IPS DF 19.7 (cell line): ENCODE measurements at places on chromosomes 6 and 20.

- DNase-seq: no peak
Measured at GRCh38 chr6:135179372-135179771, 1.7 kb upstream of the MYB start.

- no peak for DNase-seq
Measured at GRCh38 chr6:168078175-168078942, 653 bp downstream of the FRMD1 start.

DNA sequence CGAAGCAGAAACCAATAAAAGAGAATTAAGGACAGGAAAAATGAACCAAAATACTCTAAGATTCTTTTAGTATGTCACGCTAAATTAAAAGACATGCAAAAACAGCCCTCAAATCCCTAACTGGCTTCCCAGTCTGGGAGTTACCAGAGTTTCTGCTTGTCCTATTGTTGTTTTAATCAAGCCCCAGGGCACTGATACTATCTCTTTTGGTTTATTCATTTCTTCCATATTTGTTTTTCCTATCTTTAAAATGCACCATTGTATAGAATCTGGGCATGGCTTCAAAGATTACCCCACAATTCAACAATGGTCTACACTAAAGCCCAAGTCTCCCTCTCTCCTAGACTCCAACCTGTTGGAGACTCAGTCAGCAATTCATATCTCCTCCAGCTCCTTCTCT, 169.1 kb downstream of the MYLK4 start:
- DNase-seq: no peak

DNA sequence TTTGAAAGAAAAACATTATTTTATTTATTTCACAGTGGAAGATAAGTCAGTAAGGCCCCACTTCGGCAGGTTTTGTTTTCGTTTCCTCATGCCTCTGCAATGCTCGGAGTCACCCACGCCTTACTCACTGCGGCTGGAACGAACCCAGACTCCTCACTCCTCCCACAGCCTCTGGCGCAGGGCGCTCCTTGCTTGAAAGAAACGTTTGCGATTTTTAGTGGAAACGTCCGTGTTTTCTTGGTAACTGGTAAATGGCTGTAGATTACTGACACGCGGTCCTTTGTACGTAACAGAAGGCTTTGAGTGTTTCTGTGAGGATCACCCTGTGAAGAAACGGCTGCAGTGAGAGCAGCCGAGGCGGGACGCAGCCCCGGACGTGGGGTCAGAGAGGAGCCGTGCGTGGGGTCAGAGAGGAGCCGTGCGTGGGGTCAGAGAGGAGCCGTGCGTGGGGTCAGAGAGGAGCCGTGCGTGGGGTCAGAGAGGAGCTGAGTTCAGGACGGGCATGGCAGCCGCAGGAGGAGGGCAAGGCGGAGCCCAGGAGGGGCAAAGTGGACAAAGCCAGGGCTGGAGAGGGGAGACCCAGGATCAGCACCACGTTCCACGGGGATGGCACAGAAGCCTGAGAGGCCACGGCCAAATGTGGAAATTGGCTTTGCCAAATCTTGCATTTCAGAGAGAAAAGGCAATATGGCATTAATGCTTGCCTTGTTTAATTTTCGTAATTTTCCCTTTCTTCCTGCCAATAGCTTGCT, 198.6 kb upstream of the THBS2 start:
- DNase-seq: no peak

DNA sequence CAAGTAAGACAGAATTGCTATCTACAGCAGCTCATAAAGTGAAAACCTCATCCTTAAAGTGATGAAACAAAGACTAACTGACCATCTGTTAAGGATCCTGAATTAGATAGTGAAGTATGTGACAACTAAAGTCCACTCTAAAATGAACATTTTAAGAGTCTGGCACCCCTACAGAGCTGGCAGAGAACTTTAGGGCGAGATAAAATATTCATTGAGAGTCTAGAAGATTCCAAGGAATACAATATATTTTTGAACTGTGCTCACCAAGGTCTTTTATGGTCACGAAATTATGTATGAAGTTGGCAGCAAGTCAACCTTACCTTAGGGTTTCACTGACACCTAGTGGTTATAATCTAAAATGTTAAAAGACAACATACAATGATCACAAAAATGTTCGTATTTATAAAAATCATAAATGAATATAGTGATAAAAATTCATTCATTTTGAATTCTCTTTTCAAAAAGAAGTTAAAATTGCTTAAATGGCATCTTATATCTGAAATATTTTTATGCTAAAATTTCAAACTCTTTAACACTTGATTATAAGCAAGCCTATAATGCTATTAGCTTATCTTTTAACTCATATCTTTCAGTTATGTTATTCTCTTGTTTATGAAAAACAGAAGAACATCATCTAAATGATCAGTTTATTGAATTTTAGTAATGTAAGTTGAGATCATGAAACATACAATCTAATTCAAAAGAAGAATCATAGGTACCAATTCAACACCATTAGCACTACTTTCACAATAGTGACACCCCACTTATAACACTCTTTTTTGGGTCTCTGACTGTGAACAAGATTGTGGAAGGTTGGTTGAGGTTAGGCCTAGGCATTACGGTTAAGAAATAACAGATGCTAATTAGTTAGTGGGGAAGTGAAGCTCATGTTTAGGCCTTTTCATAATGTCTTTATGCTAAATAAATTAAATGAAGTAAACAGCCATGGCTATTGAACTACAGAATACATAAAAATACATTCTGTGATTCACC, 27.5 kb downstream of the RSPH3 start:
- no peak for DNase-seq

GRCh38 chr20:37564388-37565133, 36.9 kb upstream of the BLCAP start:
- no peak for DNase-seq

DNA sequence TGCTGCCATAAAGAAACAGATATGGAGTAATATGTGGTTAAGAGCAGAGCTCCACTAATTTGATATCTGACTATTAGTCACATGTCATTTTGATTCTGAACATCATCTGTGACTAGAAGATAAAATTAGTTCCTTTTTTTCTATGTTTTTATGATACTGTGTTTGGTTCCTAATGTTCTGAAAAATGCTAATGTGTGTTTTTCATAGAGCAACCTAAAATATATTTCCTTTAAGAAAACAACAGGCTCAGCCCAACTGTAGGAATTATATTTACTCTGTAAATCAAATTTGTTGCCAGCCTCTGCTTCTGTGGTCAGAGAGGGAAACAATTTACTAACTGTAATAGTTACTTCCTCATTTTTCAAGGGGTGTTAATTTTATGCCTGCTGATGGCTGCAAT, 33.3 kb upstream of the TXLNB start:
- DNase-seq: no peak

DNA sequence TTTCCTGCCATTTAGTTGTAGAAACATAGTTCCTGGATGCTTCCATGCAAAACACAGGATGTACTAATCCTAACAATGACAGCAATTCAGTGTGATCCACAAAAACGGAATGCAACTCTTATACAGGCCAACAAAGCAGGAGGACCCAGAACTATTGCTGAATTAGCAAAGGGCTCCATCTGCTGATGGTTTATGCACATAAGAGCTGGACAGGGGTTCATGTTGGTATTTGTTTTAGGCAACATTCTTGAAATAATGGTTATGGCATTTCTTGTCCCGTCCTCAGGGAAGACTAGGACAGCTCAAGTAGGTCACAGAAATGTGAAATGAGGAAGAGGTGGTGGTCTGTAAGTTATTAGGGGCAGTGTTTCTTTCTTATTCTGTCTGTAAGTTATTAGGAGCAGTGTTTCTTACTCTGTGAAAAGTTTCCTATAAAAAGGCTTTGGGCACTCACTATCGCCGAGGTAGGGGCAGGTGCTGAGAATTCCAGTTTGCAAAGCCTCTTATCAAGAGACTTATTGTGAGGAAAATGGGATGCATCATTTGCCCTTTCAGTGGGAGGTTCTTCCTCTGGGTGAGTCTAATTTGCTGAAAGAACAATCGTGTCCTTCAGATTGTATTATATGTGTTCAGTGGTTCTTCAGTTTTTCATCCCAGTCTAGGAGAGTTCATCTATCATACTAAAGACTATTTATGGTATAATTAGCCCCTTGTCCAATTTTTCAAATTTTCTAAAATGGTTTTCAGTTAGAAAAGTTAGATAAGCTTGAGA, 171.1 kb downstream of the MCHR2 start:
- no peak for DNase-seq

DNA sequence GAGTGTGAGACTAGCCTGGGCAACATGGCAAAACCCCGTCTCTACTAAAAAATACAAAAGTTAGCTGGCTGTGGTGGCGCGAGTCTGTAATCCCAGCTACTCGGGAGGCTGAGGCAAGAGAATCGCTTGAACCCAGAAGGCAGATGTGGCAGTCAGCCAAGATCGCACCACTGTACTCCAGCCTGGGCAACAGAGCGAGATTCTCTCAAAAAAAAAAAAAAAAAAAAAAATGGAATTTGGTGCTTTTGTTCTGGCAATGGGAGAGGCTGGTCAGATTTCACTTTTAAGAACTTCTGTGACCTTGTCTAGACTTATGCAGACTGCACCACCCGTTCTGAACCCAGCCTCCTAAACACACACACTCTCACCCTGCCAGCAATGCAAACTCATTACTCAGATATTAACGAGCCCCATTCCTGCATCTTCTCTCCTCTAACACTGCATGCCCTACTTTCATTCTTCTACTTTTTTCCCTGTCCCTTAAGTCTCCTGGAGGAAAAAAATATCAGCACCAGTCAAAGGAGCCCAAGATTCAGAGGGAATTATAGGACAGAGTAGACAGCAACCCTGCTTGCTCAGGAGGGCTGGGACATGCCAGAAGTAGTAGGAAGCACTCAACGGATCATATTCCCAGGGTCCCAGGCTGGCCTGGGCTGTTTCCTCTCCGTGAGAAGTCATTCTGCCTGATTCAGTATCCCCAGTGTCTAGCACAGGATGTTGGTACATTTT, 4.4 kb downstream of the MOCS1 start:
- DNase-seq: no peak

- DNase-seq: no peak
Measured at GRCh38 chr6:27168108-27168507, 79.4 kb upstream of the PRSS16 start.

DNA sequence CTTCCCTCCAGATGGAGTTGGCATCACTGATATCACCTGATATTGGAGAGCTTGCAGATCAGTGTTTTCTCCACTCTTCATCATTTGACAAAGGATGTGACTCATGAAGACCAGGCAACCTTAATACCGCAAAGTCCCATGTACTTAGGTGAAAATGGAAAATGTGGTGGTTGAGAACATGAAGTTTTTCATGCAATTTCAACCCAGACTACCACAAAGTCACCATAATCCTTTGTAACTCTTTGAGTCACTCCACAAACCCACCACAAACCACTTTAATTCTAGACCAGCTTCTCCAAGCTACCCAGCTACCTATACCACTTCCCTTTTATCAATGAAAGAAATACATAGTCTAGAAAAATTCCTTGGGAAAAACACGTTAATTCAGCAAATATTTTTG, 7.1 kb downstream of the NHLRC1 start:
- no peak for DNase-seq

DNA sequence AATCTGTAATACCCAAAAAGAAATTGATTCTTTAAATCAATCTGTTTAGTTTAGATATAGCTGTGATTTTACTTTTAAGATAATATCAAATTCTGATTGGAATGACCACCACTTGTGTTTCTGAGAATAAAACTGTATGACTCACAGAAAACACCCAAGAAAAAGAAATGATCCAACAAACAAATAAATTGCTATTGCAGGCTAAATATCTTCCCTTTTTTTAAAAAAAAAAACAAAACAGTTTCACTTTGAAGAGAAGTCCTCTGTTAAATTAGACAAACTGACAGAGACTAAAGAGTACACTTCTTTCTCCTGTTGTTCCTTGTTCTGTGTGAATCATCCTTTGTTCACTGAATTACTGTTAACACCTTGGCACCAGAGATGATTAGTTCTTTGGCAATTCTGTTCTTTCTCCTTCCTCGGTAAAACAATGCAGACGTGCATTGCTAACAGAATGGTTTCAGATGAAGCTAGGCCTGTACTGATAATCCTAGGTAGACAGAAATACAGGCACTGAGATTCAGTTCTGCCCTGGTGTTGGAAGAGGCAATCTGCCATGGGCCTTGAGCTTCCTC, 895.2 kb upstream of the CITED2 start:
- no peak for DNase-seq

- DNase-seq: no peak
Measured at GRCh38 chr6:3894590-3895311, 45.6 kb downstream of the FAM50B start.

- DNase-seq: no peak
Measured at GRCh38 chr6:167781868-167782267, 44.8 kb upstream of the AFDN start.

DNA sequence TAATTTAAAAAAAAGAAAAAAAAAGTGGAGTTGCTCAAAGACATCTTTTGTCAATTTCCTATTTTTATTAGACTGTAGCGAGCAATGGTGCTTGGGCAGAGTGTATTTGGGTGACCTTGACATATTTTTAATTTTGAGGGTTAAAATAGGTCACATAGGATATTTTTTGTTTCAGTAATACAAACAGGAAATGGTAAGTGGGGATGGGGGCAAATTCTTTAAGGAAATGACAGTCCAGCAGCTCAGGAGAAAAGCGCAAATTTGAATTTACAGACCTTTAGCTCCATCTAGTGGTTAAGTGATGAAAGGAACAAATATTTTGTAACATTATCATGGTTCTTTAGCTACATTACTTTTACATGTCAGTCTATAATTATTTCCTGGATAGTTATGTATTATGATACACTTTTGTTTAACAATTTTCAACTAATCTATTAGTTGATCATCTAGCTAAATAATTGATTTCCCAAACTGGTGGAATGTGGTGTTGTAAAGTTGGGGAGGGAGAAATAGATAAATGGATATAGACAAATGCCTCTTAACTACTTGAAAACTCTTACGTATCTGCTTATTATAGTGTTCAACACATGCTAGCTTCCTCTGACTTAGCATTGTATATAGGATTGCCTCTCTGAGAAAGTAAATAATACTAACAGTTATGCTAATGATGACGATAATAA, 10.0 kb downstream of the CITED2 start:
- no peak for DNase-seq

GRCh38 chr20:49964964-49965780, 17.6 kb upstream of the SNAI1 start:
- no peak for DNase-seq

GRCh38 chr20:51411870-51412269, 130.6 kb downstream of the NFATC2 start:
- no peak for DNase-seq

DNA sequence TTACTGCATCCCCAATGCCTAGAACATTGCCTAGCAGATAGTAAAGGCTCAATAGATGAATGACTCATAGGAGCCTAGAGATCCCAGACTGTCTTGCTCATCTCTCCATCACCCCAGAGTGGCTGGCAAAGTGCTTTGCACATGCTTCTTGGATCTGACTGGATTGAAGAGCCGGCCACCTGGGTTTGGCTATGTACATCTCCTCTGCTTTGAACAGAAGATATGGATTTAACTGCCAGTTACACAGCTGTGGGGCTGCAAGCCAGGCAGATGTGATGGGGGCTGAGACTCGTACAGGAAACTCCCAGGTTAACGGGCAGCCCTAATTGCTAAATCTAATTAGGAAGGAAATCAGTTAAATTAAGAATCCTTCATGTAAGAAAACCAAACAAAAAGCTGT, 28.6 kb downstream of the MYLIP start:
- DNase-seq: no peak

GRCh38 chr6:151451417-151451949, 443 bp downstream of the RMND1 start:
- no peak for DNase-seq
